ENCODE measurements at places on chromosomes 5 and 9.
A peak's percentile ranks its signal among the peaks of the same experiment; 100 is the strongest.

- DNase-seq, result no peak
Observed at GRCh38 chr5:150487199-150488061, 20.5 kb upstream of the NDST1 start.

- DNase-seq, result no peak
Observed at GRCh38 chr5:21573416-21574314, 1279.5 kb downstream of the CDH12 start.

GRCh38 chr5:112691758-112692157, 45.9 kb upstream of the APC start:
- no peak for DNase-seq

DNA sequence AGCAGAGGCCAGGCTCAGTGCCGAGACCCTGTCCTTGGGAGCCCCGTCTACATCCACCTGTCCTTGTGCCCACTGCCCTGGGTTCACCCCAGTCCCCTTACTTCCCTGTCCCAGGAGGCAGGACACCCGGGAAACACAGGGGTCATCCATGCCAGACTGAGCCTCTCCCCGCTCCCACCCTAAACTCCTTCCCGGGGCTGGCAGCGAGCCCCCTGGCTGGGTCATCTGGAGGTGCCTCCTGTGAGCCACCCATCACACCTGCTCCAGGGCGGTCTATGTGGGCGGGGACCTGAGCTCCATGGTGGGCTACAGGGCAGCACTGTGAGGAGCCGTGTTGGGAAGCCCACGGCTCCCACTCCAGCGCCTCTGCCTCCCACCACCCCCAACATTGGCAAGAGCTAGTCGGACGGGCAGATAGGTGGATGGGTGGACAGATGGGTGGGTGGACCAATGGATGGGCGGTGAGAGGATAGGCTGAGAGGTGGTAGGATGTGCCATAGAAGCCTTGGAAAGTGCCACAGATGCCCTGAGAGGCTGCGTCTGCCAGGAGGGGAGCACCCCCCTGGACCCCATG, 42.5 kb upstream of the RXRA start:
- no peak for DNase-seq

DNA sequence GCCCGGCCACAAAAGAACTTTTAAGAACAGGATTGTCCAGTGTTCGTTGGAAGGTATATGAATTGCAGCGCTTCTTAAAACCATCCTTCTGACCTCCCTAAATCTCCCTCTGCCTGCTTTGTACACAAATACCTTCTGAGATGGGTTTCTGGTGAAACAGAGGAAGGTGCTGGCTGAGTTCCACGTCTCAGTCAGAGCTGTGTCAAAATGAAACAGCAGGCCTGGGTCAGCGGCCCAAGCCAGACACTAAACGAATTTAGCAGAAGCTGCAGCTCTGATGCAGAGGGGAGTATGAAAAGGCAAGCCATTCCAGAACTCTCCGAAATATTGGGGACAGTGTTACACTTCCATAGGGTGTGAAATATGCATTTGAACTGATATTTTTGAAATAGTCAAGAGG, 37.8 kb upstream of the CRB2 start:
- DNase-seq, result no peak

DNA sequence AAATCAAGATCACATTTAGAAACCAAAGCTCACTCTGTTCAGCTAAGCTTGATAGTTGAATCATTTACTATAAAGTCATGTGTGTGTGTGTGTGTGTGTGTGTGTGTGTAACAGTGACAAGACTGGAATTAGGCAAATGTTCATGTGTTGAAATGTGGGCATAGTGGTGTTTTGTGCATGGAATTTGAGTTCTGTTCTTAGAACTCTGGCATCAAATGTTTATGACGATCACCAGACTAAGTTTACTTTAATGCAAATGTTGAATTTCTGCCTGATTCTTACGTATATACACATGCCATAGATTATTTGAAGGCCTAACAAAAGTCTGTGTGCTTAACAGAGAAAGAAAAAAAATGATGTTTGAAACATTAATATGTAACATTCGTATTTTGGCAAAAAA, 72.8 kb upstream of the COL5A1 start:
- no peak for DNase-seq

- no peak for DNase-seq
Observed at GRCh38 chr9:113894166-113894565, 18.1 kb downstream of the ZNF618 start.

DNA sequence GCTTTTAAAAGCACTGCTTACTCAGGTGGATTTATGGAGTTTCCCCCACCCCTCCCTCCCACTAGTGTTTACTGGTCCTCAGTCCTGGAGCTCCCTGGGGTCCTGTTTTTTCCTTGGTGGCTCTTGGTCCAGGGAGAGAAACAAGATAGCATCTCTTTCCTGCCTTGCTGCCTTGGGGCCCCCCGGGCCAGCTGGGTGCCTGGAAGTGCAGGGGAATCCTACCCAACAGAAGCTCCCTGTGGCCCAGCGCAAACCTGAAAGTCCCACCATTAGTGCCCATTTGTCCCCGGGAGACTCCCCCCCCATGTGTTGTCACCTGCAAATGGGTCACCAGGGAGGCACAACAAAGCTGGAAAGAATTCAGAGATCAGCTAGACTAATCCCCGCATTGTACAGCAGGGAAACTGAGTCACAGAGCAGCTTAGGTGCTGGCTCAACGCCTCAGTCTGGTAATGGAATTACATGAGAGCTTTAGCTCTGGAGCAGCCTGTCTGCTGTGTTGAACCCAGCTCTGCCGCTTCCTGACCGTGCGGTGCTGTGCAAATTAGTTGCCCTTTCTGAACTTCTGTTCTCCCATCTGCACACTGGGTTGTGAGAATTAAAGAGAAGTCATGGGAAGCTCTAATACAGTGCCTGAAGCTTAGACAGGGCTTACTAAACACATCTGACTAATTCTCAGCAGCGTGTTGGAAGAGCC, 38.2 kb downstream of the DAB2IP start:
- DNase-seq, result no peak

GRCh38 chr5:75005561-75005960, 46.8 kb downstream of the GCNT4 start:
- no peak for DNase-seq

GRCh38 chr5:177431317-177432142, 5.1 kb downstream of the GRK6 start:
- DNase-seq, result peak; percentile 62

DNA sequence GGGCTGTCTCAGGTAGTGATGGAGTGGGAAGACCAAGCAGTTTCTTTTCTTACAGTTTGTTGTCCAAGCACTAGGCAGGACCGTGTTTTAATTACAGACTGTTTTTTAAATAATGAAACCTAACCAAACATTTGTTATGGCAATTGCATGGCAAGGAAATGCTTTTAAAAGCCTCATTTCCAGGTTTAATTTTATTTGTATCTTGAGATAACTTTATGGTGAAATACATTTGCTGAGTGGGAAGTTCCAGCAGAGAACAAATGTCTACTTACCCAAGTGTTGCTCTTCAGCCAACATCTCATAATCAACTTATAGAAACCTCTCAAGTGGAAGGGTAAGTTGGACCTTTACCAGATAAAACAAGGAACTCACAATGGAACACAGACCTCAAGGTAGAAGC, 11.8 kb upstream of the LHFPL2 start:
- DNase-seq, result no peak

GRCh38 chr5:146048994-146049703, 56.2 kb downstream of the PLAC8L1 start:
- peak; percentile 12 for DNase-seq

GRCh38 chr5:154524859-154525258, 46.8 kb upstream of the HAND1 start:
- DNase-seq, result no peak

DNA sequence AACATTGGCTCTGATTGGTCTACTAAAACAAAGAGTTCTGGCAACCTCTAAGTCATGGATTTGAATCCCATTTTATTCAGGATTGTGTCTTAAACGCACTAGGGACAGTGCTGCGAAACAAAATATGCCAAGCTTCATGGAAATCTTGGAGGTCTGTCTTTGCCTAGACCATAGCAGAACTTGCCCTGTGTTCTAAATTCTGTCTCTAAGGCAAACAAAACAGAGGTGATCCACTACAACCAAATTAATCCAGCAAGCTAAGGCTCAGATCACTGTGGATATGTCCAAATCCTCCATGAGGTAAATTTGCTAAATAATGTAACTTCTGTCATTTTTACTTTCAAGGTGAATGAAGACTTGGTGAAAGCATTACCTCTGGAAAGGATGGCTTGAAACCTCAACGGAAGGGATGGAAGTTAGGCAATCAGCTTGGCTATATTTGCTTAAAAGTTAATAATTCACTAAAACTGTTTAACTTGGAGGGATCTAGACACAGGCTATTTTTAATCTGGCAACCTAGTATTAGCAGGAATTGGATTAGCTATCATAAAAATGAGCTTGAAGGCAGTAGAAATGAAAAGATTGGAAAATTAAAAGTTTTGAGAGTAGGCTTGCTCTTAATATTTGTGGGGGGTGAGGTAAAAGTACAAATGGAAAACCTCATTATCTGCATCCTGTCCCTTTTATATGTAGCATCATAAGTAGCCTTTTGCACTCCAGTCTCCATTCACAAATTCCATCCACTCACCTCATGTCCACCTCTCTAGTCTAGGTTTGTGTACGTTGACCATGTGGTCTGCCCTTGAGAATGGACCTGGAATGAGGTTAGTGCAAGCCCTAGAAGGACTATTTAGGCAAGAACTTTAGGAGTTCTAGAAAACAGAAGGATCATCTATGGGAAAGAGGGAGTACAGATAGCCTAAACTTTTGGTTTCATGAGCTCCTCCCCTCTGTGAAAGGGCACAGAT, 176.2 kb downstream of the SMC2 start:
- no peak for DNase-seq

- DNase-seq, result no peak
Observed at GRCh38 chr9:128643519-128644300, 12.9 kb downstream of the DYNC2I2 start.

- no peak for DNase-seq
Observed at GRCh38 chr9:109751253-109751652, 28.7 kb upstream of the PALM2AKAP2 start.

- no peak for DNase-seq
Observed at GRCh38 chr5:162603443-162604070, 536.0 kb downstream of the GABRG2 start.

- no peak for DNase-seq
Observed at GRCh38 chr5:58201922-58202648, 257.8 kb downstream of the PLK2 start.

- DNase-seq, result no peak
Observed at GRCh38 chr5:142202282-142202681, 93.7 kb downstream of the NDFIP1 start.

DNA sequence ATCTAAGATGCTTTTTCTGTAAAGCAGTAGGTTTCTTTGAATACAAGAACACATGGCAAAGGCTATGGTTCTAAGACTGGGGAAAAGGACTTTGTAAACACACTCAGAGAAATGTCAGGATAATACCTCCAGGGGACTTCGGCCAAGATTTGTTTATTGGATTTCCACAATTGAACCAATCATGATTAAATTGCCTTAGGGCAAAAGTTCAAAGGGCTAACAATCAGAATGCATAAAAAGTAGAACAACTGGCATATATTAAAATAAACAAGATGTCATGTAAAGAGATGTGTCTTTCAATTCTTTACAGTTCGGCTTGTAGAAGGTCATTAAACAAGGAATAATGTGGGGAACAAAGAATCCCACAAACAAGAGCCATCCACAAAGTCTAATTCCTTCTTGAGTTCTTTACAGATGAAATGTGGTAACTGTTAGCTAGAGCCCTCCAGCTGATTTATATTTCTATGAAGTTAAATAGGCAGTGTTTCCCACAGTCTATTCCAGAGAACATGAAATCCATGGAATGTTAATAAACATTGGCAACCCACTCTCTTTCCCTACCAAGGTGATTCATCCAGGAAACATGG, 565.5 kb downstream of the ZNF608 start:
- DNase-seq, result no peak

DNA sequence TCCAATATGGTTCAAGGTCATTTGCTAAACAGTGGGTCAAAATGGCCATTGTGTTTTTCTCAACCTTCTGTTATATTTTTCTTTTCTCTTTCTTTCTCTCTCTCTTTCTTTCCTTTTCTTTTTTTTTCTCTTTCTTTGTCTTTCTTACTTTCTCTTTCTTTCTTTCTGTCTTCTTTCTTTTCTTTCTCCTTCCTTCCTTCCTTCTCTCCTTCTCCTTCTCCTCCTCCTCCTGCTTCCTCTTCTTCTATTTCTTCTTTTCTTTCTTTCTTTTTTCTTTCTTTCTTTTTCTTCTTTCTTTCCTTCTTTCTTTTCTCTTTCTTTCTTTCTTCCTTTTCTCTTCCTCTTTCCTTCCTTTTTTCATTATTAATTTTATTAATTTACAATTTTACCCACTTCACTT, 619.5 kb downstream of the IRX1 start:
- DNase-seq, result no peak

DNA sequence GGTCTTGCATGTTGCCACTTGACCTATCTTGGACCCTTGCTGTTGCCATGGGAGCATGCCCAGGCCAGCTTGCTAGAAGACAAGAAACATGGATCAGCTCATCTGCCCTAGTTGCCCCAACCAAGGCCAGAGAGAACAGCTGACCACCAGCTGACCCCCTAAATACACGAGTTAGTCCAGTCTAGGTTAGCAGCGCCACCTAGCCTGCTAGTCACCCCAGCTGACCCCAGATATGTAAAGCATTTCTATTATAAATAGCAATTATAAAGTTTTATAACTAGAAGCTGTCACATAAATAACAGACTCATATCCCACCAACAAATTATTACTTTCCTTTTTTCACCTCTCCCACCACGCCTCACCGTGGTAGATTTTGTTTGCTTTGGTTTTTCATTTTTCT, 387.8 kb downstream of the RASEF start:
- DNase-seq, result no peak

DNA sequence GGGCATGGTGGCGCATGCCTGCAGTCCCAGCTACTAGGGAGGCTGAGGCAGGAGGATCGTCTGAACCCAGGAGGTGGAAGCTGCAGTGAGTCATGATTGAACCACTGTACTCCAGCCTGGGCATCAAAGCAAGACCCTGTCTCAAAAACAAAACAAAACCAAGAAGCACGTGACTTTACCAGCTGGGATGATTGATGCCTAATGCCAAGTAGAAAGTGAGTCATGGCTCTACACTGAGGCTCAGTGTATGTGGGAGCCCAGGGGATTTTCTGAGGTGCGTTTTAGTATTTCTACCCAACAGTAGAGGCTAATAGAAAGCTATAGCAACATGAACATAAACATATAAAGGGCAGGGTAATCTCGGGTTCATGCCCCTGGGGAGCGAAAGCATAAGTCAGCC, 13.9 kb upstream of the BRD3OS start:
- no peak for DNase-seq

All from stimulated activated CD4-positive, alpha-beta T cell treated with anti-CD3 and anti-CD28 coated beads, Interleukin-15, amount 100 ng/mL, for 48 hours (primary cell).